ENCODE measurements at places on chromosomes 13 and 19.

GRCh38 chr19:55228403-55229031, at the start of gene TMEM86B:
Gene TMEM86B (minus strand): TSS chr19:55228763. CDS start chr19:55228741, 22 bp downstream.
- no peak for DNase-seq

DNA sequence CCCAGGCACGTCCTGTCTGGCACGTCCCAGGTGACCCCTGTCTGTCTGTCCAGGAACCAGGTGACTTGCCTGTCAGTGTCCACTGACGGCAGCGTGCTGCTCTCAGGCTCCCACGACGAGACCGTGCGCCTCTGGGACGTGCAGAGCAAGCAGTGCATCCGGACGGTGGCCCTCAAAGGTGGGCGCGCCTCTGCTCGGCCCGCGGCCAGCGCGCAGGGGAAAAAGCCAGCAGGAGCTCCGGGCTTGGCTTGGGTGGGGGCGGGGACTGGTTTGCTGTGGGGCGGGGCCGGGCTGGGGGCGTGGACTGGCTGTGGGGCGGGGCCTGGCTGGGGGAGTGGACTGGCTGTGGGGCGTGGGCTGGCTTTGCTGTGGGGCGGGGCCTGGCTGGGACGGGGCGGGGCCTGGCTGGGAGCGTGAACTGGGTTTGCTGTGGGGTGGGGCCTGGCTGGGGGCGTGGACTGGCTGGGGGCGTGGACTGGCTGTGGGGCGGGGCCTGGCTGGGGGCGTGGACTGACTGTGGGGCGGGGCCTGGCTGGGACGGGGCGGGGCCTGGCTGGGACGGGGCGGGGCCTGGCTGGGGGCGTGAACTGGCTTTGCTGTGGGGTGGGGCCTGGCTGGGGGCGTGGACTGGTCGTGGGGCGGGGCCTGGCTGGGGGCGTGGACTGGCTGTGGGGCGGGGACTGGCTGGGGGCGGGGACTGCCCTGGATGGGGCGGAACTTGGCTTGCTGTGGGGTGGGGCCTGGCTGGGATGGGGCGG, 7.2 kb downstream of the WDR18 start:
- DNase-seq = peak; percentile 69

DNA sequence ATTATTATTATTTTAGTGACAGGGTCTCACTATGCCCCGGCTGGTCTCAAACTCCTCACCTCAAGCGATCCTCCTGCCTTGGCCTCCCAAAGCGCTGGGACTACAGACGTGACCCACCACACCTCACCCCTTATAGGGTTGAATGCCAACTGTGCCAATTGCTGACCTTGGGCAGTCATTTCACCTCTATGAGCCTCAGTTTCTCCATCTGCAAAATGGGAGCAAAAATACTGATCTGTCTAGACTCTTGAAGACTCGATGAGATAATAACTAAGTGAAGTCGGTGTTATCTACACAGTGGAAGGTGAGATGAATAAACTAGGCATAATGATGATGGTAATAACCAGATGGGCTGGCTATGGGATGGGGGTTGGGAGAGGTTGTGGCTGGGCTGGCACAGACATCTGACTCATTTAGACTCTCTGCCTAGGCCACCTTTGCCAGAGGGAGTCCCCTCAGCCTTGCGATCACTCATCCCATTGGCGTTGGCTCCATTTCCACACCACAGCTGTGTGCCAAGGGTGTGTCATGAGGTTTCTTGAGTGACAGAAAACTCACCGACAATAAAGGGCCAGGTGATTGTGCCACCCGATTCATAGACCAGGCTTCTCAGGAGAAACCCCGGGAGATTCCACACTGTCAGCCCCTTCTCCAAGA, at the start of gene CASP14:
TSS of gene CASP14 (plus strand) at position 596 of the 657 bp plus-strand sequence. CDS start 2,772 bp downstream, outside the sequence.
- no peak for DNase-seq

DNA sequence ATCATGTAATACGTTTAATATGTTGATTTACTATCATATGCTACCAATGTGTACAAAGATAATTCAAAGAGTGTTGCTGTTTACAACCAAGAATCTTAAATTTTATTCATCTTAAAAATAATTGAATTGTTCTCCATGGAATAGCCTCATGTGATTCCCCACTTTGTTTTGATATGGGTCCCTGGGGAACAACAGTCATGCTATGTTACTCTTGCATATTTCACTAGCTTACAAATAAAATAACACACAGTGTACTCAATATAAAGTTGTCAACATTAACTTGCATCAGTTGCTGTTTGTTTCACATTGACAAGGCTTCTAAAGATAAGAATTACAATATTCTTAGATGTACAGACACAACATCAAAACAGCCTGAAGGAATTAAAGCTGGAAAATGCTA, 2.3 kb downstream of the ENOX1 start:
- no peak for DNase-seq

GRCh38 chr13:98782654-98783053, 30.2 kb upstream of the SLC15A1 start:
- DNase-seq = no peak

DNA sequence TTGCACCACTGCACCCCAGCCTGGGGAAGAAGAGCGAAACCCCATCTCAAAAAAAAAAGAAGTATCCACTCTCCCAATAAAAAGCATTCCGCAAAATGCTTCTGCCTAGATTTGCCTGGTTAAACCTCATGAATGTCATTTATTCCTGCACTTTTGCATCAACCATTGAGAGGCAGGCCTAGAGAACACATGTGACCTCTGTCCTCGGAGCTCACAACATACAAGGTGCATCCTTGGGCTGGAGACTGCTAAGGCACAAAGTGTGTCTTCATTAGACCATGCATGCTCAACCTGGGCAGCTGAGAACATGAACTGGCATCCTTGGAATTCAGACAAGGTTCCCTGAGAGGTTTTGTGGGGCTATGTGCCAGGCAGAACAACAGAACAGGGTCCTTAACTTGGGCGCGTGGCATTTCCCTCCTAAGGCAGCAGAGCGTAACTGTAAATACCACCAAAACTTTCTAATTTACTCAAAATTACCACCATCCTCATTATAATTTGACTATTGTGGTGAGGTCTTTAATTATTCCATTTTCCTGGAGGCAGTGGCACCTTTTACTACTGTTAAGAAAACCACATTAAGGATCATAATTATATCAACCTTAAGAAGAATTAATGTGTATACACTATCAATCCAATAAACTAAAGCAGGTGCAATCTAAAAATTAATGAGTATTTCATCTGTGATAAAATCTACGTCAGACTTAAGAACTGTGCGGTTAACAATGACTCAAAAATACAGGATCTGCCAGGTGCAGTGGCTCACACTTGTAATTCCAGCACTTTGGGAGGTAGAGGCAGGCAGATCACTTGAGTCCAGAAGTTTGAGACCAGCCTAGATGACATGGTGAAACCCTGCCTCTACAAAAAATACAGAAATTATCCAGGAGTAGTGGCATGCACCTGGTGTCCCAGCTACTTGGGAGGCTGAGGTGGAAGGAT, 13.8 kb downstream of the RCBTB1 start:
- DNase-seq = no peak

- DNase-seq = no peak
These were observed 61.2 kb downstream of the MYH14 start for GRCh38 chr19:50264483-50265186.

Measured in activated CD8-positive, alpha-beta T cell treated with anti-CD3 and anti-CD28 coated beads, Interleukin-2, amount 10 ng/mL, durations not matched to agents 7 days and 5 days (primary cell).